ENCODE measurements at places on chromosomes 7 and 10.

DNA sequence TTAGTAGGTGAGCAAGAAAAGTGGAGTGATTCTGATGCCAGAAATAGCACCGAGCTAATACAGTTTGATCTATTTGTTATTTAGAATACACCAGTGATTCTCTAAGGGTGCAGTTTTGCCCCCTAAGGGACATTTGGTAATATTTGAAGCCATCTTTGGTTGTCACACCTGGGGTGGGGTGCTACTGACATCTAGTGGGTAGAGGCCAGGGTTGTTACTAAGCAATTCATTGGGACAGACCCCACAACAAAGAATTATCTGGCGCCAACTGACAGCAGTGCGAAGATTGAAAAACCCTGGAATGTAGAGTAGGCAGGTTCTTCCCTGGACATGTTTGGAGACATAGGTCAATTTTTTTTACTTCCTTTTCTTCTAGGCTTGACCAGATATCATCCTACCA lies 14.6 kb downstream of the PALS2 start:
- peak; percentile 16 for DNase-seq

- DNase-seq = no peak
These were observed 212.0 kb downstream of the MAGI2 start for GRCh38 chr7:79241288-79242060.

- DNase-seq = no peak
These were observed 12.3 kb upstream of the OSBPL3 start for GRCh38 chr7:24992314-24992713.

DNA sequence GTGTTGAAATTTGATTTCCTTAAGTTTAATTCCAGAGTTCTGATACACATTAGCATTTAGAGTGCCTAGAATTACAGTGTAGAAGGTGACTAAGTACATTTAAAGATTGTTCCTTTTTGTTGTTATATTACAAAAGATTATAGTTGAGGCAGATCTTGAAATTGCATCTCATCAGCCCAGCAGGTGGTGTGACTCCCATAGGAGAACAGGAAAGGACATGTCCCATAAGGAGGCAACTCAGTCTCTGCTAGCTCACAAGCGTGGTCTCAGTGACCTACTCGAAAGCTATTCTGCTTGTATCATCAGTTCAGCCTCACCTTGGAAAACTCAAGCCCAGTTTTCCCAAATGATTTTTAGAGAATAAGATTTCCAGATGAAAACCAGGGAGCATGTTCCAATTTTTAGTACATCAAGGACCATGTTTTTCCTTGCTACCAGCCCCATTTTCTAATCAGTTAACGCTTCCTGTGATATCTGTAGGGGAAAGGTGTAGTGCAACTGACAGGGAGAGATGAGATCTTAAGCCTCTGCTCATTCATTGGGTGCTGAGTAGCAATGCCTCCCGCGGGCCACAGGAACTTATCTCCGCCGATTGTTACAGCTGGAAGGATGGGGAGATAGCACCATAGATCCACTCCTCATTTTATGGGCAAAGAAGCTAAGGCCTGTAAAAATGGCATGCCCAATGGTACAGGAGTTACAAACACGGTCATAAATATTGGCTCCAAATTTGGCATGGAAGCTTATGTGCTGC lies 1.1 kb upstream of the GNAI1 start:
- no peak for DNase-seq

DNA sequence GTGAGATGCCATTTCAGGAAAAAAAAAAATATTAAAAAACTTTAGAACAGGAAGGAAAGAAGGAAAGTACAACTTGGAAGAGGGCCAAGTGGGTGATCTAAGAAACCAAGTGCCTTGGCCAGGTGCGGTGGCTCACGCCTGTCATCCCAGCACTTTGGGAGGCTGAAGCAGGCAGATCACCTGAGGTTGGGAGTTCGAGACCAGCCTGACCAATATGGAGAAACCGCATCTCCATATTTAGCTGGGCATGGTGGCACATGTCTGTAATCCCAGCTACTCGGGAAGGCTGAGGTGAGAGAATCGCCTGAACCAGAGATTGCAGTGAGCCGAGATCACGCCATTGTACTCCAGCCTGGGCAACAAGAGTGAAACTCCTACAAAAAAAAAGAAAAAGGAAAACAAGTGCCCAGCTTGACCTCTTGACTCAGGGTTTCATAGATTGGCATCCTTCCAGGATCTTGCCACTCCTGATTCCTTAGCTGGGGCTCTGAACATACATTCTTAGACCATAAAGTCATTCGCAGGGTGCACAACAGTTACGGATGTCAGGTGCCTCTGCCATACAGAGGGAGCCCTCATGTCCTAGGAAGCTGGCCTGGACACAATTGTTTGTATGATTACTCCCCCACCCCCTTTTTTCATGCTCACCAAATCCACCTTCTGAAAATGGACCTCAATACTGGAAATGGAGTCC lies 2.1 kb upstream of the GUSB start:
- no peak for DNase-seq

DNA sequence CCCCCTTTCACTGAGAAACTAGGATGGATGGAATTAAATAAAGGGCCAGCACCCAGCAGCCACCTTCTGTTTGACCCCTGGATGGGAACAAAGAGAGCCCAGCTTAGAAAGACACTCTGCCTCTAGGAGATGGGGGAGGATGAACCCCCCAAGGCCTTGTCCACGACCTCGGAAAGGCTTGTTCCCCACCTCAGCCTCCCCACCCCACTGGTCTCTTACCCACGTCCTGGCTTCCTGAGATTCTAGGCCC lies 9.7 kb downstream of the ITPRIP start:
- DNase-seq = no peak

GRCh38 chr10:7525314-7526016 lies 114.6 kb upstream of the SFMBT2 start:
- peak; percentile 15 for DNase-seq

GRCh38 chr7:15751191-15751701 lies 64.8 kb upstream of the MEOX2 start:
- no peak for DNase-seq

DNA sequence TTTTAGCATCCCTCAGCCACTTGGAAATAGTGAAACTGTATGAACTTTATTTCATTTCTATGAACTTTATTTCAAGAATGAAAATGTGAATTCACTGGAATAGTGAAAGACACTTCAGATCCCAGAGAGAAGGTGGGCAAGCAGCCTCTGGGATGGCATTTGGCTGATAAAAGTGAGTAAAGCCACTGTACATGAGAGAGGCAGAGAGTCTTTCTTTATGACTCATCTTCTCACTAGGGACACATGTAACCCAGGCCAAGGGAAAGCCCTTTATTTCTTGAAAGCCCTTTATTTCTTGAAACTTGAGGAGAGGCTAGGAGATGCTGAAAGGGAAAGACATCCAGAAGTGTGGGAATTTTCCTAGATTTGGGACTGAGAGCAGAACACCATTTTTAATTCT lies 148.9 kb upstream of the SMIM30 start:
- no peak for DNase-seq

GRCh38 chr7:143934526-143935325 lies at the start of gene OR2F2:
TSS of gene OR2F2 (plus strand) at chr7:143935233. CDS start at chr7:143935233, 0 bp downstream.
- DNase-seq = no peak

DNA sequence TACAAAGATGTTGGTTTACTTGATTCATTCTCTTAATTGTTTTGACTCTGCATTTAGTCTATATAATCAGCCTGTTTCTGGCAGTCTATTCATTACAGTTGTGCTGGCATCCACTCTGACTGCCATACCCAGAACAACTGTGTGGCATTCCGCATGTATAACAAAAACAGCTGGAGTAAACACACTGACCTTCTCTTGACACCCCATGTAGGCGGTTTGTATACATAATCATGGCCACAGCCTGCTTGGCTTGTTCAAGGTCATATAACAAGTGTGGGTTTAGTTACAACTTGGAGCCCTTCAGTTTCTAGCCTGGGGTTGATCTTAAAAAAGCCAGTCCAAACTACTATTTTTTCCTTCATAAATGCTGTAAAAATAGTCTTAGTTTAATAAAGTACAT lies 70.9 kb downstream of the MBL2 start:
- DNase-seq = no peak

DNA sequence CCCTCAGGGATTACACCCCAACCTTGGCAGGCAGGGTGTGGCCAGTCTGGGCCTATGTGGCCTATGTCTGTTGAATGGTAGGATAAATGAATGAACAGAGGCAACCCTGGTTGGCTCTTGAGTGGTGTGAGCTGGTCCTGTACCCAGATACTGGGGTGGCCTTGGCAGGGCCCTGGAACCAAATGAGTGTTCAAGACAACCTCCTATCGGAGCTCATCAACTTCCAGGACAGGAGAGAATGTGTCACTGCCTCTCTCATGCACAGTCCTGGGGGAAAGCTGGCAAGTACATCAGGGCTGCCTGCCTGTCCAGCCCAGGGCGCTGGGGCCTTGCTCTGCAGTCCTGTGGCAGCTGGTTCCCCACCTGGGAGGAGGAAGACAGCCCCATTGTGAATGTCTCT lies 271.6 kb downstream of the CALN1 start:
- DNase-seq = no peak

DNA sequence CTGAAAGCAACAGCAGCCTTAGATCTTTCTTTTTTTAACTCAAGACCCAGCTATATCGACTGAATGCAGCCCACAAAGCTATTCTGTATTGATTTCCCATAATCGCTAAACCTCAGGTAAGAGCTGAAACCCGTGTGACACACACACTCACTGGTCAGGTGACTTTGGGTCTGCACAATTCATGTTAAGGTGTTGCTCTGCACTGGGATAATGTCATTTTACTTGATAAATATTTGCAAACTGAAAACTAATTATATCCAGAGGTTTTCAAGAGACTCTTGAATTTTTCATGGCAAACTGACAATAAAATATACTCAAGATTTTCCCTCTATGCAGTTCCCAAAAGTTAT lies 33.1 kb downstream of the SCRN1 start:
- no peak for DNase-seq

DNA sequence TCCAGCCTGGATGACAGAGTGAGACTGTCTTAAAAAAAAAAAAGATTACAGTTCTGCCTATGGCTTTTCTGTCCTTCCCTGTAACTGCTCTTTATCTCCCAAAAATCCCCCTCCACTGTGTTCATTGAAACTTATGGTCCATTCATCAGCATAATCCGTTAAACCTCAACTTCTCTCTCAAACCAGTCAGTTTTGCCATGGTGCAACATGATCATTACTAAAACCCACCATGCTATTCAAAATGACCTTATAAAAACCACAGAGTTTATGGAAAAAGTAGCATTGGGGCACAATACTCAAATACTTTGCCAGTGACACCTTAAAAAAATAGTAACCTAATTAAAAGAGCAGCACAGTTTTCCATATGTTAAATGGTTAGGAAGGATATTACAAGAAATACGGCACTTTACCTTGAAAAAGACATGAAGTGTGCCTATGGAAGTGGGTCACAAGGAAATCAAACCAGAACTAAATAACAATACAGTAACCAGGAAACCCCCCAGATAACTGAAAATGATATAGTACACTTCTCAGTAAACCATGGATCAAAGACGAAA lies 74.0 kb upstream of the ST8SIA6 start:
- DNase-seq = no peak

GRCh38 chr7:66847879-66848790 lies 72.9 kb upstream of the TMEM248 start:
- no peak for DNase-seq

- DNase-seq = no peak
These were observed 27.9 kb upstream of the SLC35G1 start for GRCh38 chr10:93865794-93866425.

DNA sequence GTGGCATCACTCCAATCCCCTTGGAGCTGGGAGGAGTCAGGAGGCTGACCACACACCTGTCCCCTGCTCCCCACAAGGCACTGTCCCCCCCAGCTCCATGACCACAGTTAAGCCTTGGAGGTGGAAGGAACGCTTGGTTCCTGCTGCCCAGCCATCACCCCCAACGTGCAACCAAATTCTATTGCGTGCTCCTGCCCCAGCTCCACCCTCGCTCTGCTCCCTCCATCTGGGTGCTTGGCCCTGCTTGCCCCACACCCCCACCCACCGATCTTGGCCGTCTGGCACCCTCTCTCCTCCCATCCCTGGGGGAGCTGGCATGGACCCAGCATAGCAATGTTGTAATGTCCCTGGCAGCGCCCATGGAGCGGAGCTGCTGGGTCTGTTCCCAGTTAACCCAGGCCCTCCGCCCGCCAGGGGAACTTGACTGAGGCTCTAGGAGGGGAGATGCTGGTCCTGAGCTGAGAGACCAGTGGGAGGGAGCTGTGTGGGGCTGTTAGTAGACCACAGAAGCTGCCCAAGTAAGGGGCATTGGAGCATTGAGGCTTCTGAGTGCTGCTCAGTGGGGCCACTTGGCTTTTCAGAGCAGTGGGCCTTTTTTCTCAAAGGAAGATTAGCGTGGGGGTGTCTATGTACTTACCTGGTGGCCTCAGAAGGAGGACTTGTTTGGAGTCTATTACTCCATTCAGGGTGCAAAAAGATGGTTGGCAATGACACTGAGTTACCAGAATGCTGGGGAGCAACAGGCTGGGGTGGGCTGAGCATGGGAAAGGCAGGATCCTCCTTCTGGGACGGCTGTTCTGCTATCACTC lies 1.1 kb downstream of the EPHB6 start:
- DNase-seq = no peak

GRCh38 chr7:154372011-154372601 lies 319.9 kb downstream of the DPP6 start:
- no peak for DNase-seq

- DNase-seq = no peak
These were observed 54.5 kb downstream of the CAV1 start for GRCh38 chr7:116579322-116579721.

DNA sequence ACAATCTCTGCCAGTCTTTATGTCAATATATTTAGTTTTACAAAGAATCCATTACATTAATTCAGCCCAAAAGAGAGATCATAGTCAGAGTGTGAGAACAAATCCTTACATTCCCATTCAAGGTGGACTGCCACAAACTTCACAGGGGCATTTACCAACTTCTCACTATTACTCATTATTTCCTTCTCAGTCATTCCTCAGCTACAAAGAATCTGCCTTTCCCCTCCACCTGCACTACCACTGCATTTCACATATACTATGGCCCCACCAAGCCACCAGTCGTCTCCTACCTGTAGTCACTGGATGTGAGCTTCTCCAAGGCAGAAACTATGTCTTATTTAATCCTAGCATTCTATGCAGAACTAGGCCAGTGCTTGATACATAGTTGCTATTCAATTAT lies 94.3 kb downstream of the USP6NL start:
- no peak for DNase-seq

- DNase-seq = no peak
These were observed 361.1 kb upstream of the IGFBP3 start for GRCh38 chr7:46282155-46282554.

GRCh38 chr7:132575419-132575981 lies 770 bp downstream of the PLXNA4 start:
- no peak for DNase-seq

DNA sequence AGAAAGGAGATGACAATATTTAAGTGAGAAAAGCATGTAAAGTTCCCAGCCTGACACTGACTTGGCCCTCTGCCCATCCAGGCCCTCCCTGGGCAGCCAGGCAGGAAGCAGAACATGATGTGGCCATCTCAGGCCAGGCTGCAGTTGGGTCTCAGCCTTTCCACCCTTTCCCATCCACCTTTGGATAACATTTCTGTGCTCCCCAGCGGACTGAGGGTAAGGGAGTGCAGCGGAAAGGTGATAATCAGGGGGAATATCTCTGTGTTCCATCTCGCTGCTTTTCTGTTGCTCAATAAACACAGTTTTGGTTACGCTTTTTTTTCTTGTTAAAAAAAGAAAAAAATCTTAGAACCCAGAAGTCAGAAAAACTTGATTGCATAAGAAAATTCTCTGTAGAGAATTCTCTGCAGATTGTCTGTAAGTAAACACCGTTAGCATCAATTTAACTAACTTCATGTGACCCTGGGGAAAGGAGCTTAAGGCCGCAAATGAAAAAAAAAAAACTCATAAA lies 37.2 kb upstream of the TARP start:
- no peak for DNase-seq

- DNase-seq = no peak
These were observed 28.3 kb downstream of the EBF3 start for GRCh38 chr10:129935867-129936152.

All from stimulated activated CD8-positive, alpha-beta memory T cell treated with anti-CD3 and anti-CD28 coated beads, Interleukin-4, amount 100 ng/mL, for 1 hour (primary cell).